ENCODE measurements at places on chromosomes 1 and 21. TPM values are rescaled to one million over a fixed set of nuclear protein-coding genes. Genes with fewer than 3 reads are reported as not detected.

- H3K27me3 ChIP-seq = no peaks in the 10 kb centered on the region
- DNase-seq = no peak
- H3K4me3 ChIP-seq = no peak overlapping the region
- H3K36me3 ChIP-seq = no peaks in the 10 kb centered on the region
These were observed 12.2 kb upstream of the TNR start for GRCh38 chr1:175755516-175756070.

GRCh38 chr1:52852854-52853253 is 10.3 kb downstream of the ZYG11A start:
- no peak overlapping the region for H3K27ac ChIP-seq
- H3K36me3 ChIP-seq = no peaks in the 10 kb centered on the region
- H3K27me3 ChIP-seq = no peaks in the 10 kb centered on the region
- H3K4me1 ChIP-seq = no peaks in the 10 kb centered on the region
- no peak overlapping the region for H3K4me3 ChIP-seq

GRCh38 chr1:64686828-64687724 is 57.8 kb upstream of the RAVER2 start:
- peaks cover 94% of the 10 kb centered on the region for H3K36me3 ChIP-seq
- no peaks in the 10 kb centered on the region for H3K27me3 ChIP-seq
- no peak for DNase-seq
- peaks cover 3% of the 10 kb centered on the region for H3K4me1 ChIP-seq
- no peak overlapping the region for H3K27ac ChIP-seq

DNA sequence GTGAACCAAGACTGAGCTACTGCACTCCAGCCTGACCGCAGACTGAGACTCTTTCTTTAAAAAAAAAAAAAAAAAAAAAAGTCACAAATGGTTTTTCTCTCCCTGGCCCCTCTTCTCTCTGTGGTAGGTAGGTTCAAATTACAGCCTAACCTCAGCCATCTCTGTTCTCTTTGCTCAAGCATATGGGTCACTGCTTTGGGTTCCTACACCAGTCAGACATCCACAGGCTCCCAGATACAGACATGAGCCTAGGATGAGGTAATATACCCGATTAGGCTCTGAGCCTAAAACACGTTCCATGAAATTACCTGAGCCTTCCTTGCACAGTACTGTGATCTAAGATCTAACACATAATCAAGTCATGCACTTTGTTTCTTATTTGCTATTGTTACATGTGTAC is 90.5 kb upstream of the JAK1 start:
- H3K27me3 ChIP-seq = no peaks in the 10 kb centered on the region
- no peaks in the 10 kb centered on the region for H3K4me1 ChIP-seq
- H3K36me3 ChIP-seq = peaks cover 27% of the 10 kb centered on the region

- no peaks in the 10 kb centered on the region for H3K36me3 ChIP-seq
- H3K4me1 ChIP-seq = no peaks in the 10 kb centered on the region
- H3K27ac ChIP-seq = no peak overlapping the region
- H3K27me3 ChIP-seq = no peaks in the 10 kb centered on the region
- peak; percentile 43 for DNase-seq
These were observed 304 bp downstream of the PLPPR5 start for GRCh38 chr1:99004254-99004860.

DNA sequence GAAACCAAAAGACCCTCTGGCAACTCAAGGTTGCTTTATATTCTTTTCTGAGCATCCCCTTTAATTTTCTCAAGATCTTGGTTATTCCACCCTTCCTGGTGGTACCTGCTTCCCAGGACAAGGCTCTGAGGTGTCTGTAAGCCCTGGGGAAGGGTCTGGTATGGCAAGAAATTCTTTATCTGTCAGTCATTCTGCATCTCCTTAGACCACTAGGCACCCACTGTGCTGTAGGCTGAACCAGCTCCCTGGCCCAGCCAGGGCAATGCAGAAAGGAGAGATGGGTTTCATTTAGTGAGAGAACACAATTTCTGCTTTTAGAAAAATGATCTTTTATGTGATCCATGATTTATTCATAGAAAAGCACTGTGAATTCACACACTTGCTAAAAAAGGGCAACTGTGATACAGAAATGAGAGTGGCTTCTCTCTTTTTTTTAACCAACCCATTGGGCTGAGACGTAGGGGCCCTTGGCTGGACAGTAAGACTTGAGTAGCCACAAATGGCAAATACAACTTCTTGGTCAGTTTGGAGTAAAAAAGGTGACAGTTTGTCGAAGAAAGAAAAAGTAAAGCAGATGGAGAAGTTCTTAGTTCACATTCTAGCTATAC is 4.1 kb downstream of the UROD start:
- H3K27me3 ChIP-seq = no peaks in the 10 kb centered on the region
- peaks cover 7% of the 10 kb centered on the region for H3K4me1 ChIP-seq
- no peak for DNase-seq
- no peak overlapping the region for H3K27ac ChIP-seq
- no peak overlapping the region for H3K4me3 ChIP-seq

- peaks cover 2% of the 10 kb centered on the region for H3K4me1 ChIP-seq
- no peak for DNase-seq
- H3K27ac ChIP-seq = no peak overlapping the region
- no peaks in the 10 kb centered on the region for H3K36me3 ChIP-seq
- H3K27me3 ChIP-seq = no peaks in the 10 kb centered on the region
These were observed 299.6 kb downstream of the LMX1A start for GRCh38 chr1:165056914-165057313.

GRCh38 chr1:67440339-67440738 is 10.1 kb upstream of the SERBP1 start:
- H3K4me1 ChIP-seq = no peaks in the 10 kb centered on the region
- no peak overlapping the region for H3K27ac ChIP-seq
- H3K36me3 ChIP-seq = no peaks in the 10 kb centered on the region
- no peak for DNase-seq

Gene ODR4
- total RNA-seq = 15.9 TPM

Gene OLFML3
- total RNA-seq = 171 TPM

Gene PLA2G4A
- 0.39 TPM for total RNA-seq

Data from H9 (cell line).